ENCODE measurements at places on chromosomes 1 and 21.

DNA sequence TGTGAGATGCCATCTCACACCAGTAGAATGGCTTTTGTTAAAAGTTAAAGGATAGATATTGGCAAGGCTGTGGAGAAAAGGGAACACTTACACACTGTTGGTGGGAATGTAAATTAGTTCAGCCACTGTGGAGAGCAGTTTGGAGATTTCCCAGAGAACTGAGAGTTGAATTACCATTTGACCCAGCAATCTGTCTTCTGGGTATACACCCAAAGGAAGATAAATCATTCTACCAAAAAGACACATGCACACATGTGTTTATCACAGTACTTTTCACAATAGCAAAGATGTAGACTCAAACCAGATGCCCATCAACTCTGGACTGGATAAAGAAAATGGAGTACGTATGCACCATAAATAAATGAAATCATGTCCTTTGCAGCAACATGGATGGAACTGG, 88.6 kb upstream of the LRRC8D start:
- DNase-seq: no peak

GRCh38 chr1:232596666-232597303, 33.1 kb downstream of the SIPA1L2 start:
- DNase-seq: no peak

DNA sequence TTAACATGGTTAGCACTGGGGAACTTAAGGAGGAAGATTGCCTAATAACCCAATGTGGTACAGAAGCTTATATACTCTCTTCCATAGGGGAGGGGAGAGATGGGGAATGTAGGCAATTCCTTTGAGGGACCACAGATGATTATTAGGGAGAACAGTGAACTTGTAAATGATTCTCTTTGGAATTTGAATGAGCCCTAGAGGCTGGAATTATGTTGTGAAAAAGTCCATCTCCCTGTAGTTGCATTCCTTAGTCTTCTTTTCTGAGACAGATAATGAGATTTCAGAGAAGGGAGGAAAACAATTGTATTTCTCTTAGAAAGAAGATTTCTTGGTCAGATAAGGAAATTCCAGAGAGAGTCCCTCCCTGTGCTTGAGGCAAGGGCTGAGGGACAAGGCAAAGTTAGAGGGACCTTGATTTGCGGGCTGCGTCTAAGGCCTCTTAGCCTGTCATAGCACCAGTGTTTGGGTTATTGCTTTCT, 89.0 kb upstream of the HMCN1 start:
- DNase-seq: no peak

- peak; percentile 48 for DNase-seq
These were observed 779 bp upstream of the DEGS1 start for GRCh38 chr1:224182057-224182865.

DNA sequence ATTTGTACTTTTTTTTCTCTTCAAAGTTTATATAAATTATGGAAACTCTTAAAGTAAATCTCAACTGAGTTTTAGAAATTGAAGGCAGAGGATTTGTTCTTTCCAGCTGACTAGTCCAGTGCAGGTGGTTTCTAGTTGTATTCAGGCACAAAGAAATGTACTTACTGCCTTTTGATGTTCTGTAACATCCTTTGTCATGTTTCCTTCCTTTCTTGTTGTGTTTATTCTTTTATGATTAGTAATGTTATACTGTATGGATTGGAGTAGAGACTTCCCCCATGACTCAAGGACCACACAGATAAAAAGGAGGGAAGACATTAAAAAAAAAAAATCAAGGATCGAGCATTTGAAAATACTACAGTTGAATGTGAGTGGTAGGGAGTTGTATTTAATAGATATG, 8.0 kb downstream of the HIPK1 start:
- DNase-seq: no peak

GRCh38 chr1:1340185-1340584, 9.0 kb downstream of the DVL1 start:
- DNase-seq: no peak

- DNase-seq: no peak
These were observed 1168.5 kb upstream of the ADGRL2 start for GRCh38 chr1:80632284-80632683.

DNA sequence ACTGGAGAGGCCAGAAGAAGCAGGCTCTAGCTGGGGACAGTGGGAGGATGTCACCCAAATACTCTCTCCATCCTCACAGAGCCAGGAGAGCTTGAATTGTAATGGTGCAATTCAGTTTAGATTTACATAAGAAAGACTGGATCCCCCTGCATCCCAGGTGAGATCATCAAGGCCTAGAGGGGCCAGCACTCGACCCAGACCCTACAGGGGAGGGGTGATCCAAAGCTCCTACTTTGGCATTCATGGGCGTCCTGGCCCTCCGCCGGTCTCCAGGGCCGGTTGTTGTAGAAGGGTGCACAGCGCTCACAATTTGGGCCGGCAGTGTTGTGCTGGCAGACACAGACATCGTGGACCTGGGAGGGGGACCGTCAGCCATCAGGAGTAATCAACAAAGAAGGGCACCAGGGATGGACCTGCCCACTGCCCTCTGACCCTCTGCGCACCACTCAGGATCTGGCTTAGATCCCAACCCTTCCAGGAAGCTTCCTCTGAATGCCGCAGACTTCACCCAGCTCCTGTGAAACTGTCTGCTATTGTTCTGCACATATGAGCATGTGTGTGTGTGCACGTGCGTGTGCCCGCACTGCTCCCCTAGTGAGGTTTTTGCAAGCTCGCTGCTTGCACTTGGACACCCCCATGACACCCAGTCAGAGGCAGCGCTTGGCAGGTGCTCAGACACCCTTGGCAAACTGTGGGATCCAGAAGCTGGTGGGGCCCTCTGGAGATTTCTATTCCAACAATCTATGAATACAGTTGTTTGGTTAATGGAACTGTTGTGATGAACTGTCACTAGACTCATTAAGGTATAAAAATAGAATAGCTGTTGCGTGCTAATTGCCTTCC, 21.6 kb downstream of the LAMB3 start:
- no peak for DNase-seq

DNA sequence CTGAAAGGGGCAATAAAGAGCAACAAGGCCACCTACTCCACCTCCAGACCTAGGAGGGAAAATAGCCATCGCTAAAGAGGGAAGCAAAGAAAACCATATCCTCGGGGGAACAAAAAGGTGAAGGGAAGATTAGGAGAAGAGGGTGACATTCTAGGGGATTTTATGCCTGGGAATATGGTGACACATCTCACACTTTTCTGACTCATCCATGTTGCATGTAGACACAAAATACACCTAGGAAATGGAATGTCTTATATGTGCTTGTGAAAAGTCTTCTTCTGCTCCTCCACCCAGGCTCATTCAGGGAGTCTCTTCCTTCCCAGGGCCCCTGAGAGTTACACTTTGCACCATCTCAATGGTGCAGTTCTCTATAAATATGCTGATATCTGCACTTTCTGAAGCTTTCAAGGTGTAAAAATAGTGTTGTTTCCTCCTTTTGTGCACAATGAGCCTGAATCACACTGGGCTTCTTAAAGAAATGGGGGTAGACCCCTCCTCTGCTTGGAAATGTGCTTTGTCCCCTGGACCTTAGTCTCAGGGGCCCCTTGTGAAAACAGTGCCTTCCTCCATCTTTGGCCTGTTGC, 195.9 kb downstream of the CYYR1 start:
- no peak for DNase-seq

DNA sequence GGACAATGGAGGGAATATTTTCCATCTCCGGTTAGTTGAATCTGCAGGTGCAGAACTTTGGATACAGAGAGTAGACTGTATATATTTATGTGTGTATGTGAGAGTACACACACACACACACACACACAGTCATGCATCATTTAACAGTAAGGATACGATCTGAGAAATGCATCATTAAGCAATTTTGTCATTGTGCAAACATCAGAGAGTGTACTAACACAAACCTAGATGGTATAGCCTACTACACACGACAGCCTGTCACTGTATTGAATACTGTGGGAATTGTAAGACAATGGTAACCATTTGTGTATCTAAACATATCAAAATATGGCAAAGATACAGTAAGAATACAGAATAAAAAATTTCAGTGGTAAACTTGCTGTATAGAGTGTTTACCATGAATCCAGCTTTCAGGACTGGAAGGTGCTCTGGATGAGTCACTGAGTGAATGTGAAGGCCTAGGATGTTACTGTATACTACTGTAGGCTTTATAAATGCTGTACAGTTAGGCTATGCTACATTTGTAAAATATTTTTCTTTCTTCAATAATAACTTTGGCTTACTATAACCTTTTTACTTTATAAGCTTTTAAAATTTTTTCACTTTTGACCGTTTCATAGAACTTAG, 138.5 kb downstream of the ZZZ3 start:
- DNase-seq: no peak
